ENCODE measurements at places on chromosomes 13 and 19.

- DNase-seq = no peak
Observed at GRCh38 chr13:36986462-36987240, 12.5 kb downstream of the ALG5 start.

DNA sequence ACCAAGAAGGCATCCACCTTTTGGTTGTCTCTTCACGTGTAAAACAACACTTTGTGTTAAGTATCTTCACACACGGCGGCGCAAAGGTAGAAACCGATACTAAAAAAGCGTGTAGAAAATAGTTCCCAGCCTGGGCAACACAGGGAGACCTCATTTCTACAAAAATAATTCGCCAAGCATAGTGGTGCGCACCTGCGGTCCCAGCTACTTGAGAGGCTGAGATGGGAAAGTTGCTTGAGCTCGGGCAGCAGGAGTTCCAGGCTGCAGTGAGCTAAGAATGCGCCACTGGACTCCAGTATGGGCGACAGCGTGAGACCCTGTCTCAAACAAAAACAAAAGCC lies 573 bp upstream of the ERCC5 start:
- DNase-seq = no peak

DNA sequence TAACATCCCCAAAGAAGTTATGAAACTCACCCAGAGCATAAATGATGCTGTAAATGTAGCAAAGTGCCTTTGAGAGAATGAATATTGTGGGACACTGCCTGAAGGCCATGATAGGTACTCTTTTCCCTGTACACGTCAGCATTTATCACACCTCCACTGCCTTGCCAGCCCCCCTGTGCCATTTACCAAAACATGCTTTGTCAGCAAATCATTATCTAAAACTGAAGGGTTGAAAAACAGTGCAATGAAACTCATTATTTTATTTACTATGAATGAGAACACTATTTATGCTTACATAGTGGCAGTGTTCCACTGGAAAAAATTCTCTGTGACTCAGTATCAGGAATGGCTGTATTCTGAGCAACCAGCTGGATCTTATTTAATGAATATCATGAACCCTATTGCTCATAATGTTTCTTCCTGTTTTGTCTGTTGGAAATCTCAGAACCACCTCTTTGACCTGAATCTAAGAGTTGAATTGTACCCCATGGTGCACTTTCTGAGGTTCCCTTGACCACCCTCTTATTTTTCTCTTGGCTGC lies 564.1 kb downstream of the DCT start:
- no peak for DNase-seq

- peak; percentile 77 for DNase-seq
Observed at GRCh38 chr13:31909864-31910551, 121.6 kb upstream of the FRY start.

DNA sequence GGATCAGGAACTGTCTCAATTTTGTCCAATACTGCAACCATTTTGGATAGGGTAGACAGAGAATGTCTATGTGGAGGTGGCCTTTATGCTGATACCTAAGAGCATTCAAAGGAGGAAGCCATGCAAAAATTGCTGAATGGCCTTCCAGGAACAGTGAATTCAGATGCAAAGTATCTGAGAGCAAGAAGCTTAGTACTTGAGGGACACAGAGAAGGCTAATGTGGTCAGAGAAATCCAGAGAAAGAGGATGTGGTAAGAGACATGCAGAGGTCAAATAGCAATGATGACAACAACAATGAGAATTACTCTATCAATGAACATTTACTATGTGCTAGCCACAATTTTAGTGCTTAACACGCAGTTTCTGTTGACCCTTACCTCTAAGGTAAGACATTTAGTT lies 785.6 kb upstream of the KLHL1 start:
- DNase-seq = no peak

- DNase-seq = no peak
Observed at GRCh38 chr13:46544208-46544607, 8.8 kb upstream of the LRCH1 start.

- no peak for DNase-seq
Observed at GRCh38 chr19:49626226-49626625, 13.7 kb downstream of the RRAS start.

All from inflammatory macrophage treated with lipopolysaccharide for 4 hours (primary cell).